Vagina (tissue), 2 donors: ENCODE measurements at places on chromosomes 13 and 19. TPM values are rescaled to one million over a fixed set of nuclear protein-coding genes. Genes with fewer than 3 reads are reported as not detected.
A peak's percentile ranks its signal among the peaks of the same experiment; 100 is the strongest.

The ZNF567 gene
- 8.3 TPM for total RNA-seq

DNA sequence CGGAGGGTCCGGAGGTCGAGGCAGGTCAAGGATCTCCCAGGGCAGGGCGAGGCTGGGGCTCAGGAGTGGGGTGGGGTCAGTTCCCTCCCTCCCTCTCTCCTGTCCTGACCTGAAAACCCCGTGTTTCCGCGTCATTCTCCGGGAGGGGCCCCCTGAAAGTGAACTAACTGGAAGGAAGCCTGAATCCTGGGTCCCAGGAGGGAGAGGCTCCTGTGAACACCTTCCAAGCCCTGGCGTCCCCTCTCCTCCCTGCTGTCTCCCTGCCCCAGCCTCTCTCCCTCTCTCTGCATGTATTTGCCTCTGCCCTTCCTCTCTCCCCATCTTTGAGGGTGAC lies 741 bp upstream of the CADM4 start:
- no peaks in the 10 kb centered on the region for H3K36me3 ChIP-seq
- peaks cover 8% of the 10 kb centered on the region for H3K4me1 ChIP-seq
- DNase-seq: no peak
- H3K27me3 ChIP-seq: peaks cover 3% of the 10 kb centered on the region

The YJEFN3 gene
- total RNA-seq: 2.5 TPM

- peaks cover 80% of the 10 kb centered on the region for H3K4me1 ChIP-seq
- no peaks in the 10 kb centered on the region for H3K36me3 ChIP-seq
- H3K27ac ChIP-seq: peak overlapping the region; percentile 17
- DNase-seq: no peak
- no peak overlapping the region for H3K4me3 ChIP-seq
Measured at GRCh38 chr19:10888421-10888866, 17.1 kb downstream of the CARM1 start.

DNA sequence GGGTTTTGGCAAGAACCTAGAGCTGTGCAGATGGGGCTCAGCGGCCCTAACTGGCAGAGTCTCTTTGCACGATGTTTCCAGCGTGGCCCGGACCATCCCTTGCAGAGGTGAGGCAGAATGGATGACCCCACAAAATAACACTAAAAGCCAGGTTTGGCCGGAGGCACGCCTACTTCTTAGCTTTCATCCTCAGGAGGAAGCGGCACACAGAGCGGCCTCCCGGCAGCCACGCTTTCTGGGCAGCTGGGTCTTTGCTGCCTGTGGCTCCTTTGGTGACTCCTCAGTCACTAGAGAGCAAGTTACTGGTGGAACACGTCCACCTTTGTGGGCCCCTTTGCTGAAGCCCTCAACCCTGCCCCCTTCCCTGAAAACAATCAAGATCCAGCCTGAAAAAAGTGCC lies 25.2 kb downstream of the TEX29 start:
- DNase-seq: peak; percentile 77
- no peaks in the 10 kb centered on the region for H3K36me3 ChIP-seq
- H3K4me3 ChIP-seq: no peak overlapping the region
- no peaks in the 10 kb centered on the region for H3K27me3 ChIP-seq
- no peaks in the 10 kb centered on the region for H3K4me1 ChIP-seq

DNA sequence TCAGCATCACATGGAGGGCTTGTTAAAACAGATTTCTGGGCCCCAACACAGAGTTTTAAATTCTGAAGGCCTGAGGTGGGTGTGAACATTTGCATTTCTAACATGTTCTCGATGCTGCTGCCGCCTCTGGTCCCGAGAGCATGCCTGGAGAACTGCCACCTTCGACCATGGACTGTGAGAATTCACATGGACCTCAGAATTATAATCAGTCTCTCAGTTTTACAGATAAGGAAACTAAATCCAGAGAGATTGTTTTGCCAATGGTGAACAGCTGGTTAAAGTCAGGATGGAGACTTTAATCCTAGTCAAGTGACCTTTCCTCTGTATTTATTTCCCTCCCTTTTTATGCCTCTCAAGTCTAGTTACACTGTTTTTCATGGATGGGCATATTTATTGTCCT lies 14.7 kb downstream of the ALOX5AP start:
- no peaks in the 10 kb centered on the region for H3K36me3 ChIP-seq
- DNase-seq: no peak
- H3K27me3 ChIP-seq: no peaks in the 10 kb centered on the region
- no peak overlapping the region for H3K27ac ChIP-seq
- no peak overlapping the region for H3K4me3 ChIP-seq

DNA sequence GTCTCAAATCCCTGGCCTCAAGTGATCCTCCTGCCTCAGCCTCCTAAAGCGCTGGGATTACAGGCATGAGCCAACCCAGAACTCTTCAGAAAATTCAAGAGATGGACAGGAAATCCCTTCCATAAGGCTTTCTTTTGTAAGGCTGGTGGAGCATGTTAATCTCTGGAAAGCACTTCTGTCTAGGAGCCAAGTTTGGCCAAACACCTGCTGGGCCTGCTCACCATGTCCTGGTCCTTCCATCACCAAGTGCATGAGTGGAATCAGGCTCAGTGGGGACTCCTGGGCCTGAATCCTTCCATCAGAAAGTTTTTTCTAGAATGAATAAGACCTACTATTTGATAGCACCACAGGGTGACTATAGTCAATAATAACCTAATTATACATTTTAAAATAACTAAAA lies 148.0 kb downstream of the DCLK1 start:
- H3K36me3 ChIP-seq: no peaks in the 10 kb centered on the region
- H3K4me1 ChIP-seq: peaks cover 8% of the 10 kb centered on the region
- no peak overlapping the region for H3K4me3 ChIP-seq

- no peak for DNase-seq
- H3K27ac ChIP-seq: no peak overlapping the region
- H3K27me3 ChIP-seq: no peaks in the 10 kb centered on the region
- H3K4me3 ChIP-seq: no peak overlapping the region
Measured at GRCh38 chr13:102643656-102644055, 46.9 kb downstream of the TPP2 start.

The KLF16 gene
- 7.6 TPM for total RNA-seq

GRCh38 chr13:52454459-52454819 lies 839 bp upstream of the CKAP2 start:
- peaks cover 24% of the 10 kb centered on the region for H3K4me1 ChIP-seq
- no peaks in the 10 kb centered on the region for H3K27me3 ChIP-seq
- peak overlapping the region; percentile 84 for H3K27ac ChIP-seq
- H3K4me3 ChIP-seq: peak overlapping the region; percentile 66

DNA sequence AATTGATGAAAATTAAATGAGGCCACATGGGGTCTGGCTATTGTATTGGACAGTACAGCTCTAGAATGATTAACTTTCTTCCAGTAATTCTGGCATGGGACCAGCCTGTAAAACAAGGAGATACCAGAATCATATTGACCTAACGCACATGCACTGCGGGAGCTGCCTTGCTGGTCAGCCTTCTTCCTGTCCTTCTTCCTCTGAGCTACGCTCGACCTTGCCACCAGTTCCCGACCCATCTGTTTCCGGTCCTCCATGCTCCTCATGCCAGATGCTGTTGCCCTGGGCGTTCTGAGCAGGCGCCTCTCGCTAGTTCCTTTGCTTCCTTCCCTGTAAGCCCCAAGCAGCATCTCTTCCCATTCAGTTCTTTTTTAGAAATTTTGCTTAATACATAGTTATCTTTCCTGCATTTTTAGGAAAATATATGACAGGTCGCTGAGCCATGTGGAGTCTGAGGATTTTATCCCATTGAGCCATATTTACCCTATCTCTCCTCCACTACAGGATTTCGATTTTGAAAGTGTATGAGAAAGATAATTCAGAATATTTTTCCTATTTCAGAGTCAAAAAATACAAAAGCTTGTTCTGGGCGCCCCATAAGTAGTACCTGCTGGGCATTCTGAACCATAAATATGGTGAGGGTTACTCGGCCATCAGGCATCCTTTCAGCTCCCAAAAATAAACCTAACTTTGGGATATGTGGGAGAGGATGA lies 38.6 kb downstream of the TNFRSF19 start:
- peak overlapping the region; percentile 27 for H3K4me3 ChIP-seq
- DNase-seq: no peak
- H3K27ac ChIP-seq: peak overlapping the region; percentile 75
- H3K36me3 ChIP-seq: no peaks in the 10 kb centered on the region
- H3K4me1 ChIP-seq: peaks cover 34% of the 10 kb centered on the region
- no peaks in the 10 kb centered on the region for H3K27me3 ChIP-seq

DNA sequence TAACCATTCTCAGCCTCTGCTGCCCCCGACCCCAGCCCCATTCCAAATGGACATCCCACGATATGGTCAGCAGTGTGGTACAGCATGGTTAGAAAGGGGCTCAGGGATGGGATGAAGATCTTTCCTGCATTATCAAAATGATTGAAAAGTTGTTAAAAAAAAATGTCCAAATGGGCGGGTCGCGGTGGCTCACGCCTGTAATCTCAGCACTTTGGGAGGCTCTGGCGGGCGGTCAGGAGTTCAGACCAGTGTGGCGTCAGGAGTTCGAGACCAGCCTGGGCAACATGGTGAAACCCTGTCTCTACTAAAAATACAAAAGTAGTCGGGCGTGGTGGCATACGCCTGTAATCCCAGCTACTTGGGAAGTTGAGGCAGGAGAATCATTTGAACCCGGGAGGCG lies 54.3 kb upstream of the ZNF254 start:
- no peak for DNase-seq
- no peaks in the 10 kb centered on the region for H3K36me3 ChIP-seq
- H3K27me3 ChIP-seq: no peaks in the 10 kb centered on the region
- peak overlapping the region; percentile 70 for H3K4me3 ChIP-seq

The RNF225 gene
- 0.98 TPM for total RNA-seq

- no peak for DNase-seq
- no peaks in the 10 kb centered on the region for H3K4me1 ChIP-seq
- no peaks in the 10 kb centered on the region for H3K36me3 ChIP-seq
- no peak overlapping the region for H3K4me3 ChIP-seq
Measured at GRCh38 chr13:45875951-45876350, 24.4 kb upstream of the SIAH3 start.

DNA sequence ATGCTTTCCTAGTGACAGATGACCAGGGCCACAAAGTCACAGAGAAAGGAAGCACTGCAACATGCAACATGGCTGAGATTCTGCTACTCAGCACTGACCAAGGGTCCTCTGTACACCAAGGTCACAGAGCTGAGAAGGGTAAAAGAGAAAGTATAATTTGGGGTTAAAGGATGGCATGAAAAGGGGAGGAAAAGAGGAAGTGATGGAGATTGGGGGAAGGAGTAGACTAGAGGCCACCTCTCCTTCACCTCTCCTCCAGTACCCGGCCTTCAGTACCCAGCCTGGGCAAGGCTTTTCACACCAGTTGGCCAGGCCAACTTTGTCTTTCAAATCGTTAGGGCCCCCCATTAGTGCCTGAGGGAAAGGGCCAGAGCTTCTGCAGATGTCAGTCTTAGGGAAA lies 6.3 kb upstream of the RPS19 start:
- H3K4me1 ChIP-seq: no peaks in the 10 kb centered on the region
- no peak overlapping the region for H3K27ac ChIP-seq
- H3K27me3 ChIP-seq: no peaks in the 10 kb centered on the region
- no peak overlapping the region for H3K4me3 ChIP-seq

The OR10H4 gene
- total RNA-seq: not detected

- no peak overlapping the region for H3K4me3 ChIP-seq
- no peaks in the 10 kb centered on the region for H3K4me1 ChIP-seq
- H3K36me3 ChIP-seq: no peaks in the 10 kb centered on the region
- H3K27ac ChIP-seq: no peak overlapping the region
- H3K27me3 ChIP-seq: no peaks in the 10 kb centered on the region
- no peak for DNase-seq
Measured at GRCh38 chr13:41206467-41206866, 12.1 kb upstream of the KBTBD7 start.

The LAIR1 gene
- 8.8 TPM for total RNA-seq

DNA sequence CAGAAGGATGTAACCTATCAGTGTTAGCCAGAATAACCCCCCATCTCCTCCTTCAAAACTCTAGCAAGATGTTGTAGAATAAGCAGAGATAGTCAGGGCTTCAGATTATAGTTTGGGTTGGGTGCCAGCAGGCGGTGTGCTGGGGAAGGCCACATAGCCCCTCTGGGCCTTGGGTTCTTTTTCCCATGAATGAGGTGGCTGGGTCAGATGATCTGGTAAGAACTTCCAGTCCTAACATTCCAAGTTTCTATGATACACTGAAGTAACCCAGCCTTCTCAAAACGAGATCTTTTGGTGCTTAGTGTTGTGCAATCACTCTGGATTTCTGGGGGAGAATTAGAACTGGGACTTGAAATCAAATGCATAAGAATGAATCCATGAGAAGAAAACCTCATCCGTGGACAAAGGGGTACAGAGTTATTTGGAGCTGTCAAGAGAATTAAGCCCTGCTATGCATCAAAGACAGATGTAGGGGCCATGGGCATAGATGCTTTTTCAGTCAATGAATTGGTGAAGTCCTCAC lies 810 bp downstream of the CBY2 start:
- no peak for DNase-seq
- H3K27ac ChIP-seq: no peak overlapping the region
- no peaks in the 10 kb centered on the region for H3K4me1 ChIP-seq
- no peaks in the 10 kb centered on the region for H3K36me3 ChIP-seq
- no peak overlapping the region for H3K4me3 ChIP-seq
- H3K27me3 ChIP-seq: no peaks in the 10 kb centered on the region

- no peaks in the 10 kb centered on the region for H3K4me1 ChIP-seq
- DNase-seq: no peak
- no peaks in the 10 kb centered on the region for H3K27me3 ChIP-seq
- H3K36me3 ChIP-seq: no peaks in the 10 kb centered on the region
- no peak overlapping the region for H3K27ac ChIP-seq
Measured at GRCh38 chr19:45908956-45909355, 5.6 kb downstream of the NANOS2 start.

DNA sequence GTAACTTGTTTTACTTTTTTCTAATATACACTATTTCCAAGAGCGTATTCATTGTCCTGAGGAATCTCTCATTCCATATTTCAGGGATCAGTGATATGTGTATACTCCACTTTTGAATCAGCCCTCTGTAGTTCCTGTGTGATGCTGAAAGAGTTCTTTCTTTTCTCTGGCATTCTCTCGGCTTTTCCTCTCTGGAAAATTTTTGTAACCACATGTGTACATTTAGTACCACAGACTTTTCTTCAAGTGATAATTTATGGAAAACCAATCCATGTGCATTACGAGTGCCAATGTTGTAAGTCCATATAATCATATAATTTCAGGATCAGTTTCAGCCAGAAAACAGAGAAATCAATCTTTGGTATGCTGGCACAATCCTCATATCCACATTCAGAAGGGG lies 102.2 kb upstream of the MBNL2 start:
- no peak overlapping the region for H3K4me3 ChIP-seq
- H3K36me3 ChIP-seq: no peaks in the 10 kb centered on the region
- no peak for DNase-seq
- H3K27ac ChIP-seq: no peak overlapping the region
- no peaks in the 10 kb centered on the region for H3K27me3 ChIP-seq
- H3K4me1 ChIP-seq: peaks cover 46% of the 10 kb centered on the region

The CLEC17A gene
- not detected for total RNA-seq

The ZNF569 gene
- 3.7 TPM for total RNA-seq

- no peaks in the 10 kb centered on the region for H3K27me3 ChIP-seq
- H3K4me1 ChIP-seq: no peaks in the 10 kb centered on the region
- DNase-seq: no peak
- peaks cover 44% of the 10 kb centered on the region for H3K36me3 ChIP-seq
- no peak overlapping the region for H3K4me3 ChIP-seq
Measured at GRCh38 chr19:4358709-4359626, 15.6 kb downstream of the MPND start.

GRCh38 chr19:9151367-9151766 lies 11.2 kb downstream of the ZNF317 start:
- no peaks in the 10 kb centered on the region for H3K36me3 ChIP-seq
- H3K27me3 ChIP-seq: no peaks in the 10 kb centered on the region
- H3K4me1 ChIP-seq: peaks cover 9% of the 10 kb centered on the region
- no peak overlapping the region for H3K27ac ChIP-seq

The LIN7B gene
- total RNA-seq: 23.8 TPM

GRCh38 chr19:18112989-18113478 lies 15.5 kb downstream of the MAST3 start:
- H3K4me1 ChIP-seq: peaks cover 23% of the 10 kb centered on the region
- no peaks in the 10 kb centered on the region for H3K27me3 ChIP-seq
- no peak overlapping the region for H3K27ac ChIP-seq
- DNase-seq: no peak
- no peak overlapping the region for H3K4me3 ChIP-seq
